ENCODE measurements at places on chromosomes 12 and 14.

- DNase-seq, result no peak
Measured at GRCh38 chr12:104650541-104650940, 193.8 kb downstream of the CHST11 start.

- DNase-seq, result no peak
Measured at GRCh38 chr12:110344657-110345056, 58.9 kb downstream of the ANAPC7 start.

DNA sequence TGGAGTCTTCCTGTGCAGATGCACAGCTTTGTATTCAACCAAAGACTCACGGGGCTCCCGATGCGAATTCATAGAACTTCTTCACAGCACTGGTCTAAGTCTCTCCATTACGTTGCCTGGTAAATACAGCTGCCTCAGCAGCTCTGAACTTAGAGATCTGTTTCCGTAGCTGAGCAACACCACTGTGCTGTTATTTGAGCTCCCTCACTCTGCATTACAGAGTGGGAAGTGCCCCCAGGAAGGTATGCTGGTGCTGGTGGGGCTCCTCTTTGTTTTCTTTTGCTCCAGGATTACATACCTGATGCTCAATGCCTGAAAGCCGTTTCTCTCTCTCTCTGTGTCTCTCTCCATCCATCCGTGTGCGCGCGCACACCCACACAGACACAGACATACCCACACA lies 227.5 kb upstream of the RMST start:
- no peak for DNase-seq

DNA sequence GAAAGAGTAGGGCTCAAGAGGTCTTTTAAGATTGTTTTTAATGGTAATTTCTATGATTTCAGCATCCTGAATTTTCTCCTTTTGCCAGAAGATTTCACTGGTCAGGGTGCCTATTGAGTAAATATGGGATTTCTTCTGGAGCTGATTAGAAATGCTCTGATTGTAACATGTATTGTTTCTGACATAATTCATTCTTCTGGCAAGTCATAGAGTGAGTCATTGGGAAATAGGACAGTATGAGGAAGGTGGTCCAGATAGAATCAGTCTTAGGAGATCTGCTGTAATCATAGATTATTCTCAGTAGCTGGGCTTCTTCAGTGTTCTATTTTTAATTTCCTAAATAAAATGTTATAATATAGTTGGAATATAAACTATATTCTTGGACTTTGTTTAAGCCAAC lies 182.0 kb upstream of the NAV3 start:
- no peak for DNase-seq

DNA sequence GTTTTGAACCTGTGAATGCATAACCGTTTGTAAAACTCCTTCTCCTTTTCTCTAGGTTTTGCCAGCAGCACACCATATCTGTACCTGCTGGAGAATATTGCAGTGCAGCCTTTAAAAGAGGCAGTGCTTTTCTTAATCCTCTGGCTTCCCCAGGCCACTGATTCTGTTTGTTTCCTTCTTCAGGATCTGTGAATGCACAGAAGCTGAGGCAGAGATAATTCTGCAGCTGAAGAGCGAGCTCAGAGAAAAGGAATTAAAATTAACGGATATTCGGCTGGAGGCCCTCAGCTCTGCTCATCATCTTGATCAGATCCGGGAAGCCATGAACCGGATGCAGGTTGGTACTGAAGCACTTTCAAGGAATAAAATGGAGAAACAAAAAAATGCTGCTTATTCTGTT lies 348.7 kb downstream of the NAV3 start:
- DNase-seq, result no peak
